ENCODE measurements at places on chromosomes 13 and 19.

- DNase-seq, result no peak
These were observed at the start of gene SHISA2 for GRCh38 chr13:26051657-26052311. Gene SHISA2, minus strand, starts transcription at chr13:26052016. Its CDS starts 1,041 bp downstream, at chr13:26050975.

DNA sequence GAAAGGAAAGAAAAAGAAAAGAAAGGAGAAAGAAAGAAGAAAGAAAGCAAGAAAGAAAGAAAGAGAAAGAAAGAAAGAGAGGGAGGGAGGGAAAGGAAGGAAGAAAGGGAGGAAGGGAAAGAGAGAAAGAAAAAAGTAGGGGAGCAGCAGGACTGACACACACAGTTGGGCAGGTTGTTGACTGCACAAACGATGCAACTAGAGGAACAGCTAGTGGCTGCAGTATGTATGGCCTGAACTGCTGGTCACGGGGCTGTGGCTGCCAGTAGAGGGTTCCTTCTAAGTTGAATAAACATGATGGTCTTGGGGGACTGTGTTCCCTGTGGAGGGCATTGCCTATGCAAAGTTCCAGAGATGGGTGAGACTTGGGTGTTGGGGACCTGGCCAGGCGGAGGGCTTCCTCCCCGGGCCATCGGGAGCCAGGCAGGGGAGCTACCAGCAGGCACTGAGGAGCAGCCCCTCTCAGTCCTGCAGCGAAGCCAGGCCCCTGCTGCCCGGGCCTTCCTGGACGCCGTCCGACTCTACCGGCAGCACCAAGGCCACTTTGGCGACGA is 16.7 kb upstream of the COLGALT1 start:
- DNase-seq, result peak; percentile 50

GRCh38 chr19:12792051-12792852 is 966 bp downstream of the JUNB start:
- DNase-seq, result peak; percentile 91

DNA sequence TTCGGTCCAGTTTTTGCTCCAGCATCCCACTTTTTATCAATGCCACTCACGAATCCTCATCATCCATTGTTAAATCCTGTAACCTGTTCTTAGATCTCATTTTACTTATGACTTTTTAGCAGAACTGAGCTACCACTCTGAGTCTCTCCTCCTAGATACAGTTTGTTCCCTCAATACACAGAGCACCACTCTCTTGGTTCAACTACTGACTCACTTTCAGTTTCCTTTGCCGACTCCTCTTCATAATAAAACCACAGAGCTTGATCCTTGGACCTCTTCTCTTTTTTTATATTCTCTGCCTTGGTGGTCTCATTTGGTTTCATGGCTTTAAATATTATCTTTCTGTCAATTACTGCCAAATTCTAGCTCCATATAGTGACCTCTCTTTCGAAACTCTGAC is 150.3 kb downstream of the SLITRK5 start:
- DNase-seq, result no peak

DNA sequence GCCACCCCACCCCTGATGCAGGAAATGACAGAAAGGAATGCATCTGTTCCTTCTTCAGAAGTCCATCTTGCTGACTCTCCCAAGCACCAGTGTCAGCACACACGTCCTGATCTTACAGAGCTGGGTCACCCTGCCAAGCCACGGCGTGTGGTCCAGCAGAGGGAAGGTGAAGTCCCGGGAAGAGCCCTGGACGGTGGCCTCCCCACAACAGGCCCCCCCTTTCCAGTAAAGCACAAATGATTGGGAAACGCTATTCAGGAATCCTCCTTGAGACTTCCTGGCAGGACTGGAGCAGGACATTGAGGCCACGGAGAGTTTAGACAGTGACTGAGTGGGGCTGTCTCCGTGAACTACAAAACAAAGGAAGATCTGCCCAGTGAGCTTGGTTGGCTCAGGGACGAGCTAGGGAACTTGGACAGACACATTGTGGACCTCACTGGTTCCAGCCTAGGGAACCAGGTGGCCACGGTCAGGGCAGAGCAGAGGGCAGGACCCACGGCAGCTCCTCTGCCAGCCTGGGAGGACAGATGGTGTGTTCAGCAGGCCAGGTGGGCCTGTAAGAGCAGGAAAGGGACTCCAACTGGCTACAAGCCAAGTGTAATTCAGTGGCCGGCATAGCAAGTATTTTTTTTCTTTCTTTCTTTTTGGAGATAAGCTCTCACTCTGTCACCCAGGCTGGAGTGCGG is 41.7 kb downstream of the ELL start:
- no peak for DNase-seq

DNA sequence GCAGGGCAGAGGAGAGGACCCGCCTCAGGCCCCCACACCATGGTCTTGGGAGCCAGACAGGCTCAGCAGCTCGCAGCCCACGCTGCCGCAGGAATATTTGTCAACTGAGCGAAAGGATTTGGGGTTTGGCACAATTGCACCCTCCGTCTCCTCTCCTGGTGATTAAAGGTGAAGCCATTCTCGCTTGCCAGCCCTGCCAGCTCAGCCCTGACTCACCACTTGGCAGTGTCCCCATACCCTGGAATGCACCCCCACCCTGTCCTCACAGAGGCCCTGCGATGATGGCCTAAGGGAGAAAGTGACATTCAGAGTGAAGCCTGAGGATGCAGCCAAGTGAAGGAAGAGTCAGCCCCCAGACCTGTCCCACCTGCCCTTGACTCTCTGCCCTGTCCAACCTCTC is 18.8 kb downstream of the CYTH2 start:
- DNase-seq, result no peak

DNA sequence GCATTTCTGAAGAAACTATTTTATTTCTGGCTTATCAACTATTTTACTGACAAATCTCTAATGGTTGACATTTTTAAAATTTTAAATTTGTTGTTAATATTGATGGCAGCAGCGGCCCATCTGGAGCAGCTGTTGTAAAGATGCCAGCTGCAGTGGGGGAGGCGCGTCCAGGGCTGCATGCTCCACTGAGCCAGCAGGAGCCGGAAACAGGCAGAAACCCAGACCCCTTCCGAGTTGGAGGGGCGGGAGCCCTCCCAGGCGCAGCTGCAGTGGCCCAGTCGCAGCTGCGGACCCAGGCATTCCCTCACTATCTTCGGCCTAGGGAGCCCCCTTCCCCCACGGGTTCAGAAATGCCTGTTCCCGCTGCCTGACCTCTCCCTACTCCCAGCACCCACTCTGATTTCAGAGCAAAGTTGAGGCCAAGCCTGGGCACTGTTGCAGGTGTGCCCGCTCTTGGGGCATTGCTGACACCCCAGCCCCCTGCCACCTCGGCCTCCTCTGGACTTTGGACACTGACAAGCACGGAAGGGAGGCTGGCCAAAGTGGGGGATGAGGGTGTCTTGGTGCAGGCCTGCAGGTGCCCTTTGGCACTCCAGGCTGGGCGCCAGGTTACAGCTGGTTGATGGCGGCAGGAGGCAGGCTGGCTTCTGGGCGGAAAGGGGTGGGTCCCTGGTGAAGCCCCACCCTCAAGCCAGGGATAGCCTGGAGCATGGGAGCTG is 69.2 kb downstream of the PIBF1 start:
- no peak for DNase-seq

GRCh38 chr13:106612688-106613087 is 44.8 kb upstream of the ARGLU1 start:
- DNase-seq, result no peak

DNA sequence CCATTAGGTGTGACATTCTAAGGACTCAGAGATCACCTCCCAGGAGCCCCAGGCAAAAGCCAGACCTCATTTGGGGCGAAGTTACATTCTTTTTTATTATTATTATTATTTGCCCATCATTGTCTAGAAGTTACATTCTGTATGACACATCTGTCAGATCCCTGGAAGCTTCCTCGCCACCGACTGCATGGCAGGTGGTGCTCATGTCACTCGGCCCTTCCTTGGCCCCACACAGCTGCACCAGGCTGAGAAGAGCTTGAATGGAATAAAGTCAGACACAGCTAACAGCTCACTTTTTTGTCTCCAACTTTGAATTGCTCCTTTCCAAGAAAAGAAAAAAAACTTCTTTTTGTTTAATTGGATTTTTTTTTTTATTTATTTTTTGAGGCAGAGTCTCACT is 41.4 kb upstream of the LDLR start:
- no peak for DNase-seq

- DNase-seq, result peak; percentile 64
These were observed 11.7 kb downstream of the KCNRG start for GRCh38 chr13:50026788-50027473.

GRCh38 chr13:52348983-52349780 is 56.8 kb downstream of the THSD1 start:
- no peak for DNase-seq

GRCh38 chr19:45470762-45471081 is 2.9 kb downstream of the FOSB start:
- DNase-seq, result no peak

GRCh38 chr13:111219280-111219679 is 101.2 kb upstream of the TEX29 start:
- no peak for DNase-seq

DNA sequence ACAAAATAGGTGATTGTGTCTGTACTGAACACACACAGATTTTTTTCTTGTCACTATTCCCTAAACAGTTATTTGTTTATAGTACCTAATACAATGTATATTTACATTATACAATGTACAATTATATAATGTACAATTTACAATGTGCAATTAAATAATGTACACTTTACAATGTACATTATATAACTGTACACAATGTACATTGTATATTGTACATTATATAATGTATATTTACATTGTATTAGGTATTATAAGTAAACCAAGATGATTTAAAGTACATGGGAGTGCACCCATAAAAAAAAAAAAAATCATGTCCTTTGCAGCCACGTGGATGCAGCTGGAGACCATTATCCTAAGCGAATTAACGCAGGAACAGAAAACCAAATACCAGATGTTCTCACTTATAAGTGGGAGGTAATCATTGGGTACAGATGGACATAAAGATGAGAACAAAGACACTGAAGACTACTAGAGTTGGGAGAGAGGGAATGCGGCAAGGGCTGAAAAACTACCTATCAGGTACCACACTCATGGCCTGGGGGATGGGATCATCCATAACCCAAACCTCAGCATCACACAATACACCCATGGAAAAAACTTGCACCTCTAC is 68.1 kb downstream of the ABCC4 start:
- DNase-seq, result no peak

- no peak for DNase-seq
These were observed 163.5 kb downstream of the MTUS2 start for GRCh38 chr13:28983641-28984040.

- peak; percentile 85 for DNase-seq
These were observed 89.7 kb downstream of the RAB20 start for GRCh38 chr13:110471833-110472162.

- DNase-seq, result peak; percentile 55
These were observed 113.6 kb downstream of the ATP11A start for GRCh38 chr13:112803422-112803821.

- DNase-seq, result no peak
These were observed 89.2 kb downstream of the RGCC start for GRCh38 chr13:41546372-41547190.
